ENCODE measurements at places on chromosomes 7 and 10.

- no peak for DNase-seq
These were observed 429.7 kb downstream of the EXOC4 start for GRCh38 chr7:133682364-133683181.

DNA sequence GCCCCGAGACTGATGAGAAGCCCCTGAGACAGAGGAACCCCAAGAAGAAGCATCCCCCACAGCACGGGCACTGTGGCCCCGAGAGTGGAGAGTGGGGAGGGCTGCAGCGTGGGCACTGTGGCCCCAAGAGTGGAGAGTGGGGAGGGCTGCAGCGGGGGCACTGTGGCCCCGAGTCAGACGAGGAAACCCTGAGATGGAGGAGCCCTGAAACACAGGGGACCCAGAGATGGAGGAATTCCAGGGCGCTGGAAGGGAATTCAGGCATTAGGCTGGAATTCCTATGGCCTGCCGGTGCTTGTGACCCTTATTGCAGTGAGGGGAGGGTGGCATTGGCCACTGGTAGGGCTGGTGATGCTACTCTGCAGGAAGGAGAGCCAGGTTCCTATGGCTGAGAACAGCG, 168.6 kb upstream of the SHH start:
- no peak for DNase-seq

- peak; percentile 50 for DNase-seq
These were observed 143.1 kb upstream of the STK17A start for GRCh38 chr7:43439631-43440401.

- DNase-seq: no peak
These were observed 328.2 kb downstream of the DNAJB6 start for GRCh38 chr7:157664871-157665633.

GRCh38 chr10:78905957-78906308, 162.8 kb upstream of the ZMIZ1 start:
- DNase-seq: no peak

GRCh38 chr10:131124945-131125344, 186.6 kb downstream of the TCERG1L start:
- DNase-seq: no peak

GRCh38 chr7:117185124-117185523, 137.7 kb downstream of the WNT2 start:
- no peak for DNase-seq

DNA sequence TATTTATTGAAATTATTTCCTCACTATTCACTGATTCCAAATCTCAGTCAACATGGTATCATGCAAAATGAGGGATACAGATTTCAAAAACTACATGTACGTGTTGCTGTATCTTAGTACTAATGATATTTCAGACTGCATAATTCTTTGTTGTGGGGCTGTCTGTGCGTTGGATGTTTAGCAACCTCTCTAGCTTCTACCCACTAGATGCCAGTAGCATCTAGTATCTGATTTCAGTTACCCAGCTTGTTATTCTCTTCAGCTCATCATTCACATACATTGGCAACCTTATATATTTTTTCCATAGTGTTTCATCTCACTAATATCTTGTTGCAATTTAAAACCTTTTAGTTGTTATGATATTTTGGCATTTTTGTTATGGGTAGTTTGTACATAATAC, 22.5 kb upstream of the WASL start:
- no peak for DNase-seq

GRCh38 chr10:96991313-96991841, 159.3 kb downstream of the LCOR start:
- DNase-seq: peak; percentile 63

DNA sequence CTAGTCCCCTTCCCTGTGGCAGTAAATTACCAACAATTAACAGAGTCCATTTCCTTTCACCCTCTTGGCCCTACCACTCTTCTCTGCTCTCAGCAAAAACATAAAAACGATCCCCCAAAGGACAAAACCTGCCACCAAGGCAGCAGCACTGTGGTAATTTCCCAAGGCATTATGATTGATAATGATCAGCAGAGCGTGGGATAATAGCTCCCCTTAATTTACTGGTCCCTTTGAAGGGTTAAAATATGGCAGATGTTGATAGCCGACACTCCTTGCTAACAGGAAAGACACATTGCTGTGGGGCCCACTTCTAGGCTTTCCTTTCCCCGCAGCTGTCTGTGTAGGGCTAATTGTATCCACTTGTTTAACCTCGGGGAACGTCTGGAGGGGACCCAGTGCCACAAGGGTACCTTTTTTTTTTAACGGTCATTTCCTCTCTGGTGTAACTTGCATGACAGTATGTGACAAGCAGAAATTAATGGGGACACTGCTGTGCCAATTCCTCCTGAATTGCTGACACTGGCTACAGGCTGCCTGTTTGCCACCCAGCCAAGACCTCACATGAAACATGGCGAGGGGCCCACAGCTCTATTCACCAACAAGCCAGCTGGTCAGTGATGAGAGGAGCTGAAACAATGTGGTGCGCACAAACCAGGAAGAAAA, 81.3 kb downstream of the CDK6 start:
- no peak for DNase-seq

DNA sequence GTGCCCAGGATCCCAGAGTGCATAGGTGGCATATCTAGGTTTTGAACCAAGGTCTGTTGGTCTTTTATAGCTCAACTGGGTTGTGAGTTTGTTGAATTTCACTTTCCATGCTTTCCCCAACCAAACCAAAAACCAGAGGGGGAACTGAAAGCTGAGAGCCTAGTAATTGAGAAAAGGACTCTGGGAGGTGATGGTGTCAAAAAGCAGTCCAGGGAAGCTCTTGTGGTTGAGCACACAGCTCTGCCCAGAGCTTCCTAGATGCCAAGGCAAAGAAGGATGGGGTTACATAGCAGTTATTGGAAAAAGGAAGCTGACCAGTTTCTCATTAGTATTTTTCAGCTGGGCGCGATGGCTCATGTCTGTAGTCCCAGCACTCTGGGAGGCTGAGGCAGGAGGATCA, 9.9 kb downstream of the POR start:
- no peak for DNase-seq

DNA sequence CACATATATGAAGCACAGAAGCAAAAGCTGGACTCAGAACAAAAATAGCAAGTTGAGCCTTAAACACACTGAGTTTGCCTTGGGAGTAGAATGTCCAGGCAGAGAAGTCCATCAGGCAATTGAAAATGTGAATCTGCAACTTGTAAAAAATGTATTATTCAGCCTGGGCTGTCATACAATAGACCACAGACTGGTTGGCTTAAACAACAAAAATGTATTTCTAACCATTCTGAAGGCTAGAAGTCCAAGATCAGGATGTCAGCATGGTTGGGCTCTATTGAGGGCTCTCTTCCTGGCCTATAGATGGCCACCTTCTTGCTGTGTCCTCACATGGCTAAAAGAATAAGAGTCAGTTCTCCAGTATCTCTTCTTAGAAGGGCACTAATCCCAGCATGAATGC, 76.5 kb upstream of the CAPZA2 start:
- no peak for DNase-seq

DNA sequence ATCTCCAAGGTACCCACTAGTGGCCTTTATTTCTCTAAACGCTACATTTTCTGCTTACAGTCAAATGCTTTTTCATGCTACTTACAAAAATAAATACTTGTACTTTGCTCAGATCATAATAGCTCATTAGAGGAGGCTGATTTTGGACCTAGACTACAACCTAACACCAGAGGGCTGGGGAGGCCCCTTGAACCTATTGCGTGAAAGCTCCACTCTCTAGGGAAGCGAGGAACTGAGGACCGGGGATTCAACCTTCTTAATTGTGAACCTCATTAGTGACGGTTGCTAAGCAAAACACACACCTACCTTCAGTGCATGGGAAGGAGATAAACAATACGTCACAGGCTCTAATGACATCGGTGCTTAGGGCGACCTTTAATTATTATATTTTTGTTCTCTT, 92.1 kb downstream of the EBF3 start:
- no peak for DNase-seq

GRCh38 chr10:103665162-103665889, 171.8 kb downstream of the NEURL1 start:
- no peak for DNase-seq

DNA sequence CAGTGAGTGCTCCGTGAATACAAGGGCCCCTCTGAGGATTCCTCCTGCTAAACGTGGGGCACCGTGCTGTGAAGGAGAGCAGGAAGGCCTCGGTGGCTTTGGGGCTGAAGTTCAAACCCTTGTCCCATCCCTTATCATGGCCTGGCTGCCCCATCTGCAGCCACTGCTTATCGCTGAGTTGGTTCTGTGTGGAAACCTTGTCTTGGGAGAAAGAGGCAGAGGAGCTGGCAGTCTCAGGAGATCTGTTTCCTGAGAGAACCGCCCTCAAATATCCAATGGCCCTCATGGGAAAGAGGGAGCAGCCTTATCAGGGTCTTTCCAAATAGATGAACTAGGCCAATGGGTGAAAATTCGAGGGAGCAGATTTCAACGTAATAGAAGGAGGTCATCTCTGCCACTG, 52.0 kb upstream of the NRF1 start:
- DNase-seq: no peak

GRCh38 chr10:51233337-51234100, 159.2 kb downstream of the PRKG1 start:
- peak; percentile 2 for DNase-seq

DNA sequence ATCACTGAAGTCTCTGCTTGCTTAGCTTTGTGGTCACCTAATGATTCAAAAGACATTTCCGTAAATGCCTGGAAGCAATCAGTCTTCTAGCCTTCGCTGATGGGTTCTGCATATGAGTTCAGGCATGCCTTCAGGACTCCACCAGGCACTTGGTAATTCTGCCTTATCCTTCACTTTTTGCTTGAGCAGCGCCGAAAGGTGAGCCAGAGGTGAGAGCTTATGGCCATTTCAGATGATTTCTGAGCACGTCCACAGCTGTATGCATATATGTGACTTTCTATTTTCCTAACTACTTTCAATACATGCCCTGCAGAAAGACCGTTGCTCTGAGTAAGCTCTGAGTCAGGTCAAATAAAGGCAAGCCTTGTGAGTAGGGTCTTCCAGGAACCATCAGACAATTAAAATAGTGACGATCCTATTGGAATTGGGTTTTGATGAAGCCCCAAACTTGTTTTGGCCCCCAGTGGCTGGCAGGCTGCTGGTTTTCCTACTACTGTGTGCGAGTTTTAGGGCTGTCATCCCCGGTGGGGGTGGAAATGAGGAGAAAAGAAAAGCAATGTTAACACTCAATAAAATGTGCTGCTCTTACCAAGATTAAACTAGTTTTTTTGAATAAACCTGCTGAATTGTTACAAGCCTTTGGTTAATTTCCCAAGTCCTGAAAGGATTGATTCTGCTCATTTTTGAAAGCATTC, 154.4 kb upstream of the AKR1E2 start:
- DNase-seq: peak; percentile 98

DNA sequence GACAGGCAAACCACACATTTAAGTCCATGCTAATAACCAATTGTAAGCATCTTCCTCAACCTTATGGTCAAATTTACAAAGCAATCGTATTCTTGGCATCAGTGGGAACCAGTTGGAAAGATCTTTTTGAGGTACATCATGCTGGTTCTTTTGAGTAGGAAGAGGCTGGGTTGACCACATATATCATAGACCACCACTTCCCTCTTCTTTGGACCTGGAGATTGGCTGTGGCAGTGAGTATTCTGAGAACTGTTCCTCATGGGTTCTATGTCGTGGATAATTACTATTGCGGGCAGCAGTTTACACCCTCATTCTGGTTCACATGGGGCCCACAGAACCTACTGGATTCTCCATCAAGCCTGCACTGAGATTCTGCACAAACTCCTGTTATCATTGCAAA, 35.5 kb upstream of the C1GALT1 start:
- DNase-seq: no peak

DNA sequence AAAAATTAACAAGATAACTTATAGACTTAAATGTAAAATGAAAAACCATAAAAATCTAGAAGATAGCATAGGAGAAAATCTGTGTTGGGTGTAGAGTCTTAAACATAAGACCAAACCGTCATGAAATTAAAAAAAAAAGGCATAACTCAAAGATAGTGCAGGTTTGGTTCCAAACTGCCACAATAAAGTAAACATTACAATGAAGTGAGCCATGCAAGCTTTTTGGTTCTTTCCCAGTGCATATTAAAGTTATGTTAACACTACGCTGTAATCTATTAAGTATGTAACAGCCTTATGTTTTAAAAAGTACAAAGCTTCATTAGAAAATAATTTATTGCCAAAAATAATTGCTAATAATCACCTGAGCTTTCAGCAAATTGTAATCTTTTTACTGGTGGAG, 1366.5 kb upstream of the LRRTM3 start:
- DNase-seq: no peak

DNA sequence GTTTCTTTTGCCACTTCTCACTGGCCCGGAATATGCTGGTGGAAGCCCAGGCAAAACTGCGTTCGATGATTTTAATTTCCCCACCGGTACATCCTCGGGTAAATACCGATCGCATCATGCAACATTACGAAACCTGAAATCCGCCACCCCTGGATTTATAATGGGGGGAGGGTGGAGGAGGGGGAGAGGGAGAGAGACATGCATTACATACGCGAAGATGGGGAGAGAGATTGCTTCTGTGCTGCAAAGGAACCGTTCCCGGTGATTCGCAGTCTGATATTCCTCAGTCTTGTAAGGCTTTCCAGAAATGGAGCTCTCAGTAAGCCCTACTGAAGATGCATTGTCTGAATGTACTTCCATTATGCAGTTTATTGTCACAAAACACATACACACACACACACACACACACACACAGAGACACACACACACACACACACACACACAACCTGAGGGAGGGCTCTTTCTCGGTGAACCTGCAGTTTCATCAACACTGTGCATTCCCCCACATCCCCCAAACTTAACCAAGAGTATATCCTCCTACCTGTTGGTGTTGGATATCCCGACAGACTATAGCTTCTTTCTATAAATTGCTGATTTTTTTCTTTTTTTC, 741 bp downstream of the GPR85 start:
- DNase-seq: no peak

GRCh38 chr10:5614155-5614721, 52.2 kb downstream of the ASB13 start:
- no peak for DNase-seq

DNA sequence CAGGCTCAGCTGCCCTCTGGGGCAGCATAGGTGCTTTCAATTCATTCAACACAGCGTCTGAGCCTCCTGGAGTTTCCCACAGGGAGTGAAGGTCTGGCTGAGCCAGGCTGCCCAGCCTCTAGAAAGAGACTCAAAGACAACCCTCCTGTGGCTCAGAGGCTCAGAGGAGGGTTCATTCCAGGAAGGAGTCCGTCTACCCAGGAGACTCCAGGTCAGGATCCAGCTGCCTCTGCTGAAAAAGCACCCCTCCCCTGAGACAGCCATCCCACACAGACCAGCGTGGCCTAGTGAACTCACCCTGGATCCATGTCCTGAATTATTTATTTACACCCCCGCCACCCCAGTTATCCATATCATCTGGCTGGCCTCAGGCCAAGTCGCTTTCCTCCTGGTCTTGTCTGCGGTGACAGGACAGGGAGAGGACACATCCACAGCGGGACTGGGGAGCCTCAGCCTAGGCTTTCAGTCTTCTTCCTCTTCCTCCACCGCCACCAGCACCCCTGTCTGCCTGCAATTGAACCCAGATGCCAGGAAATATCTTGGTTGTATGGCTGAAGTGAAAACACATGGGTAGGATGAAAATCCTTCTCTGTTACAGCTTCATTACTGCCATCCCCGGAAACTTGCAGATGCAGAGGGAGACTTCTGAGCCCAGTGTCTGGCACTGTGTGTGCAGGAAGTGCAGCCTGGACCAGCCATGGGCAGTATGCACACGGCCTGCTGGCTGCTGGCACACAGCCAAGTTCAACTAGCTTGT, 44.0 kb upstream of the COL13A1 start:
- no peak for DNase-seq

All from bronchial epithelial cell (primary cell).